Heart left ventricle (tissue), 16 donors: ENCODE measurements at places on chromosomes 2 and 18. TPM values are rescaled to one million over a fixed set of nuclear protein-coding genes. Genes with fewer than 3 reads are reported as not detected.

The C2orf81 gene
- 0.91 TPM for polyA plus RNA-seq

The PAX8 gene
- polyA plus RNA-seq = not detected

The CNPPD1 gene
- 118 TPM for polyA plus RNA-seq

- no peak for DNase-seq
Measured at GRCh38 chr2:174836377-174836994, 72.2 kb upstream of the CHRNA1 start.

DNA sequence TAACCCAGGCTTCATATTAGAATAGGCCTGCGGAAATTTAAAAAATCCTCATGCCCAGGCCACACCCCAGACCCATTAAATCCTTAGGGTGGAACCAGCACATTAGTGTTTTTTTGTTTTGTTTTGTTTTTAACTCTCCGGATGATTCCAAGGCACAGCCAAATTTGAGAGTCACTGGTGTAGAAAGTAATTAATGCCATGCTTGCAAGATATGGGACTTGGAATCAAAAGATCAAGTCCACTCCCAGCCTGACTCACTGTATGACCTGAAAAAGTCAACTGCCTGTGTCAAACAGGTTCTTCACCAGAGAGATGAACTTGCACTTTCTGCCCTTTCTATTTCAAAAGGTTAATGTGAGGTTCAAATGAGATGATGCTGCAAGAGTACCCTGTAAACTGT lies 310.3 kb upstream of the LYPD1 start:
- DNase-seq = no peak
